Gastroesophageal sphincter (tissue), 4 donors: ENCODE measurements at places on chromosomes 6 and 20. TPM values are rescaled to one million over a fixed set of nuclear protein-coding genes. Genes with fewer than 3 reads are reported as not detected.

MDFI gene
- total RNA-seq: not detected

NKAIN2 gene
- not detected for total RNA-seq

SRC gene
- 54.7 TPM for total RNA-seq

FILIP1 gene
- 36.0 TPM for total RNA-seq

FAM209B gene
- not detected for total RNA-seq

MYLIP gene
- total RNA-seq: 131 TPM

DNA sequence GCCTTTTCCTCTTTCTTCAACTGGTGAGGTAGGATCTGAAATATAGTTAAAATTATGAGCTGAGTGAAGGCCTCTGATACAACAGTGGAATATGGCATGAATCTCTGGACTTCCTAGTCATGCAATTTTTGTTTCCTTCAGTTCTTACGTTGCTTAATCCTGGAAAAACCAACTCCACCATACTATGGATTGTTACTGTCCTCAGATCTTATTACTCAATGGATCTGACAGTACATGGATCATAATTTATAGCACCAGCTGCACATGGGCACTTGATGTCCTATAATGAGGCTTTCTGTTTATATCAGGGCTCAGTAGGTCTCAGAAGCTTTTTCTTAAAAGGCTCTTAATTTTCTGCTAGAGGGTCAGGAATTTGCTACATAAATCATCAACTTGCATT is 1341.0 kb upstream of the EYS start:
- no peak overlapping the region for H3K4me3 ChIP-seq
- H3K27me3 ChIP-seq: no peaks in the 10 kb centered on the region
- no peak overlapping the region for H3K27ac ChIP-seq
- H3K36me3 ChIP-seq: no peaks in the 10 kb centered on the region
- no peaks in the 10 kb centered on the region for H3K4me1 ChIP-seq

GRCh38 chr20:46648903-46649649 is 2.2 kb downstream of the SLC13A3 start:
- no peak overlapping the region for H3K4me3 ChIP-seq
- peaks cover 8% of the 10 kb centered on the region for H3K4me1 ChIP-seq
- H3K27ac ChIP-seq: no peak overlapping the region
- no peak for ATAC-seq
- peaks cover 40% of the 10 kb centered on the region for H3K27me3 ChIP-seq
- H3K36me3 ChIP-seq: no peaks in the 10 kb centered on the region

GRCh38 chr6:147040121-147040910 is 163.9 kb upstream of the STXBP5 start:
- H3K27me3 ChIP-seq: no peaks in the 10 kb centered on the region
- H3K4me3 ChIP-seq: no peak overlapping the region
- ATAC-seq: no peak
- no peak overlapping the region for H3K27ac ChIP-seq
- no peaks in the 10 kb centered on the region for H3K4me1 ChIP-seq
- H3K36me3 ChIP-seq: no peaks in the 10 kb centered on the region

DNA sequence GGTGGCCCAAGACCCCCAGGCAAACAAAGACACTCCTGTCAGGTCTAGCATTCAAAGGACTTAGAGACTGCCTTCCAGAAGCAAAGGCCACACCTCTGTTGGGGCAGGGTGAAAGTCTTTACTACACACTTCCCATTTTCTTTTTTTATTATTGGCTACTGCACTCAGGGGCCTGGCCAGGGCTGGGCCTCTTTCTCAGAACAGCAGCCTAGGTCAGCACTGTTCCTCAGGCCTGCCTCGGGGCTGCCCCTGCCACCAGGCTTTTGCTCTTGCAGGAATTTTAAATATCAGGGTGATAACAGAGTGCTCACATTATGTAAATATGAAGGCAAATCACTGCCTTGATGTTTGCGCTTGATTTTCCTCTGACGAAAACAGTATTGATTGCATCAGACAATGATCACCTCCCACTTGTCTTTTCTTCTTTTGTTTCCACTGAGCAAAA is 18.5 kb downstream of the GSTA4 start:
- no peaks in the 10 kb centered on the region for H3K27me3 ChIP-seq
- no peaks in the 10 kb centered on the region for H3K4me1 ChIP-seq

DNA sequence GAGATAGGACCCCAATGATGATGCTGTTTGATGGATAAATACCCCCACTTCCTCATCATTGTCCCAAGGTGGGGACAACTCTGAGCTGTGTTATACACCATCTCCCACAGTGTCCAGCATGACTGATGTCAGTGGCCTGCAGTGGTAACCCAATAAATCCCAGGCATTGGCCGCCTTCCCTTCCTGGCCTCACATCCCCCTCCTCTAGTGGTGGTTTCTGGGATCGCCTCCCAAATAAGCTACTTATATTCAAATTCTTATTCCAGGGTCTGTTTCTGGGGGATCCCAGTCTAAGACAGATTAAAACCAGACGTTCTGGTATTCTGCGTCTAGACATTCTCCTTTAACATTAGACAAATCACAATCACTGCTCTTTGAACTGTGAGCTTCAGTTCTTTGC is 90.6 kb downstream of the SCP2D1 start:
- H3K4me1 ChIP-seq: no peaks in the 10 kb centered on the region
- H3K4me3 ChIP-seq: no peak overlapping the region
- no peaks in the 10 kb centered on the region for H3K27me3 ChIP-seq
- H3K27ac ChIP-seq: no peak overlapping the region
- ATAC-seq: no peak

DNA sequence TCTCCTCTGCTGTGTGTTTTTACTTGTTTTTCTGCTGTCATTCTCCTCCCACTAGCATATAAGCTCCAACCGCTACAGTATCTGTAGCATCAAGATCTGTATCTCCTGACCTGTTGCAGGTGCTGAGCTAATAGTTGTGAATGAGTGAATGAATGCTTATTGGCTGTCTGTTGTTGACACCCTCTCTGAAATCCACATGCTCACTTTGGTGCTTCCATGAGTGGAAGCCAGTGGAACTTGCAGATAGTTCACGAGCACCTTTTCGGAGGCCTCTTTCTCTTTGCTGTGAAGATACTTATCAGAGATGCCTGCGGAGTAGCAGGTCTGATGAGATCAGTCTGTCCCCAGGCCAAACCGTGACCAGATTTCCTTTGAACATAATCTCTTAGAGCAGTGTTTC is 117.3 kb downstream of the EYA2 start:
- H3K4me3 ChIP-seq: no peak overlapping the region
- H3K4me1 ChIP-seq: no peaks in the 10 kb centered on the region
- no peak for ATAC-seq
- no peaks in the 10 kb centered on the region for H3K36me3 ChIP-seq

DNA sequence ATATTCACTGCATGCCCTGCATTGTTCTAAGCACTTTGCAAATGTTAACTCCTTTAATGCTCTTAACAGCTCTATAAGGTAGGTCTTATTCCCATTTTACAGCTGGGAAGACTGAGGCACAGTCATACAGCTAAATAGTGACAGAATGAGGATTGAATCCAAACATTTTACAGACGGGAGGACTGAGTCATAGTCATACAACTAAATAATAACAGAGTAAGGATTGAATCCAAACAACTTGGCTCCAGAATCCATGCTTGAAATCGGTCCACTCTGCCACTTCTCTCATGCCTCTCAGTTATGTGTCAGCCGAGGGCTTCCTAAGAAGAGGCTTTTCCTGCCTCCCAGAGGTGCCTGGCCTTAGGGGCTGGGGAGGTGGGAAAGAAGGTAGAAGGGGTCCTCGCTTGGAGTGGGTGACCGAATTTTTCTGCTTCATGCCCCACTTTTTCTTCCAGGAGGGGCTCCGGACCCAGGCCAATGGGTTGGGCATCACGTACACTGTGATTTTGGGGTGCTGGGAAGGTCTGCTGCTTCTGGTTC is 137.4 kb upstream of the RNF24 start:
- H3K4me1 ChIP-seq: no peaks in the 10 kb centered on the region
- ATAC-seq: no peak

DNA sequence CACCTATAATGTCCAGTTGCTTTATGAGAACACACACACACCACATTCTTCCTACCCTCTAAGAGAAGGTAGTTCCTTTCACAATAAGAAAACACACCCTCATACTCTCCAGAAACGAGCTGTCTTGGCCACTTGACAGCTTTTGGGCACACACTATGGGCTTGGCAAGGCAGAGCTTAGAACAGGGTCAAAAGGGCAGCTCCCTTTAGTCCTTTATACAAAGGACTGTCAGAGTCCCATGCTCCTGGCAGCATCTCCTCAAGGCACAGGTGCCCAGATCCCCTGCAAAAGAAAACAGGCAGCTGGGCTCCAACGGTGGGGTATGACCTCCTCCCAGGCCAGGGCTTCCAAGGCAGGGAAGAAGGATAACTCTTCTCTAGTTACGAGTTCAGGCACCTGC is 4.9 kb upstream of the LYRM2 start:
- H3K4me3 ChIP-seq: no peak overlapping the region
- no peak overlapping the region for H3K27ac ChIP-seq
- no peaks in the 10 kb centered on the region for H3K27me3 ChIP-seq
- H3K36me3 ChIP-seq: no peaks in the 10 kb centered on the region
- ATAC-seq: no peak
- peaks cover 18% of the 10 kb centered on the region for H3K4me1 ChIP-seq

DNA sequence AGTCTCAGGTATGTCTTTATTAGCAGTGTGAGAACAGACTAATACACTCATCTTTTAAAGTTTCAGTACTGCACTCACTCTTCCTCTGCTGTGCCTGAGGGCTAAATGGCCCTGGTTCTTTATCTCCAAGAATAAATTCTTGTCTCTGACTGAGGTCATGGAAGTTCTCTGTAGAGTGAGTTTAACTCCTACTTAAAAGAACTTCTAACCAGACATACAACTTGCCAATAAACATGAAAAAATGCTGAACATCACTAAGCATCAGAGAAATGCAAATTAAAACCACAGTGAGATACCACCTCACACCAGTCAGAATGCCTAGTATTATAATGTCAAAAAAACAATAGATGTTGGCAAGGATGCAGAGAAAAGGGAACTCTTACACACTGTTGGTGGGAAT is 73.6 kb downstream of the ADAT2 start:
- no peaks in the 10 kb centered on the region for H3K27me3 ChIP-seq
- ATAC-seq: no peak
- no peak overlapping the region for H3K27ac ChIP-seq
- no peak overlapping the region for H3K4me3 ChIP-seq

DNA sequence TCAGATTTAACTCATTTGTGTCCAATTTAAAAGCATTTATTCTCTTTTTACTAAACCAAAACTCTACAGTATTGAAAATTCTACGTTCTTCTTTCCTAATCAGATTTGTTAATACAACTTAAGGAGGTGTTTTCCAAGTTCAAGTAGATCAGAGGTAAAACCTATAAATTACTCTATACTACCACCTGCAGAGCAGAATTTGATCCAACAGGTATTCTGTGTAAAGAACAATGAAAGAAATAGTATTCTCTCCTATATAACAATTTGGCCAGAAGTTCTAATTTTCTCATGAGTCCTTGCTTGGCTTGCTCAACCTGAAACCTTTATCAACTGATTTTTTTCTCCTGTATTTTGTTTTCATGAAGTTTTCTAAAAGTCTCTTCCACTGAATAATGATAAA is 28.5 kb upstream of the DST start:
- H3K27me3 ChIP-seq: no peaks in the 10 kb centered on the region
- H3K4me3 ChIP-seq: no peak overlapping the region
- no peak for ATAC-seq
- peak overlapping the region; percentile 73 for H3K27ac ChIP-seq
- H3K4me1 ChIP-seq: peaks cover 3% of the 10 kb centered on the region

- no peaks in the 10 kb centered on the region for H3K36me3 ChIP-seq
- no peak overlapping the region for H3K4me3 ChIP-seq
- ATAC-seq: no peak
- no peaks in the 10 kb centered on the region for H3K4me1 ChIP-seq
- H3K27ac ChIP-seq: no peak overlapping the region
Observed at GRCh38 chr6:43386492-43386891, 17.0 kb upstream of the ZNF318 start.

- no peak overlapping the region for H3K4me3 ChIP-seq
- no peaks in the 10 kb centered on the region for H3K4me1 ChIP-seq
- H3K27ac ChIP-seq: no peak overlapping the region
- no peaks in the 10 kb centered on the region for H3K27me3 ChIP-seq
- no peak for ATAC-seq
Observed at GRCh38 chr6:81331526-81331925, 421.0 kb downstream of the TENT5A start.

- H3K4me1 ChIP-seq: peaks cover 5% of the 10 kb centered on the region
- ATAC-seq: no peak
Observed at GRCh38 chr6:10320291-10320690, 94.6 kb downstream of the TFAP2A start.

DNA sequence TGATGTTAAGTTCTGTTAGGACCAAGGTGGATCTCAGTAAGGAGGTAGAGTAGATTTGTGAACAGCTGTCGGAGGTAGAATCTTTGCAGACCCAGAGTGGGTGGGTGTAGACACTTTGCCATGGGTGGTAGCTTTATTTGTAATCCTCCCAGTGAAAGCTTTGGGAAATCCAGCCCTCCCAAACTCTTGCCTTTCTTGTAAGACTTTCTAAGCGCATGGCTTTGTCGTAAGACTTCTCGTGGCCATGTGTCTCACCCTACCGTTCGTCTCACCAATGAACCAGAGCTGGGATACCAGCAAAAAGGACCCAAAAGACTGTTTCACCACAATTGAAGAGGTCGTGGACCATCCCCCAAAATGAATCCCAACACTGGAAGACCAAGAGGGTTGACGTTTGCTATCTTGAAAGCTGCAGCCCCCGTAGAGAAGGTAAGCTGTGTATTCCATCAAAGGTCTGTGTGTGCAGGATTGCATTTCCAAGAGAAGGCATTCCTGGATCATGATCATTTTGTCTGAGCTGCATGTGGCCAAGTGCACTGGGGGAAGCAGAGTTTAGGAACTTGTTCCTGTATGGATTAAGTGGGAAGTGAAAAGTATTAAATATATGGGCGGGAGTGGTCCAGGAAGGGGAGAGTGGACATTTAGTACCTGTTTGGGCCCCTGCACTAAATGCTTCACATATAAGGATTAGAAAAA is 5.8 kb upstream of the TMEM14A start:
- H3K27me3 ChIP-seq: no peaks in the 10 kb centered on the region
- no peak for ATAC-seq
- peaks cover 27% of the 10 kb centered on the region for H3K4me1 ChIP-seq
- H3K4me3 ChIP-seq: peak overlapping the region; percentile 85
- no peak overlapping the region for H3K27ac ChIP-seq

- no peak overlapping the region for H3K27ac ChIP-seq
- no peaks in the 10 kb centered on the region for H3K4me1 ChIP-seq
- H3K36me3 ChIP-seq: no peaks in the 10 kb centered on the region
- no peak for ATAC-seq
Observed at GRCh38 chr6:98516866-98517265, 317.5 kb upstream of the POU3F2 start.

GRCh38 chr6:35341557-35341956 is 801 bp upstream of the PPARD start:
- no peaks in the 10 kb centered on the region for H3K36me3 ChIP-seq
- H3K27me3 ChIP-seq: no peaks in the 10 kb centered on the region
- H3K4me1 ChIP-seq: peaks cover 8% of the 10 kb centered on the region
- no peak overlapping the region for H3K27ac ChIP-seq

- no peaks in the 10 kb centered on the region for H3K27me3 ChIP-seq
- no peaks in the 10 kb centered on the region for H3K36me3 ChIP-seq
- H3K4me3 ChIP-seq: no peak overlapping the region
Observed at GRCh38 chr20:47682028-47682783, 103.1 kb downstream of the SULF2 start.

- no peak overlapping the region for H3K27ac ChIP-seq
- ATAC-seq: no peak
- H3K36me3 ChIP-seq: no peaks in the 10 kb centered on the region
- no peaks in the 10 kb centered on the region for H3K4me1 ChIP-seq
- peaks cover 28% of the 10 kb centered on the region for H3K27me3 ChIP-seq
Observed at GRCh38 chr6:166277892-166278578, 30.2 kb downstream of the PRR18 start.

GRCh38 chr6:146650799-146651481 is 52.2 kb downstream of the ADGB start:
- no peaks in the 10 kb centered on the region for H3K36me3 ChIP-seq
- H3K4me3 ChIP-seq: no peak overlapping the region
- no peaks in the 10 kb centered on the region for H3K4me1 ChIP-seq
- no peak for ATAC-seq
- no peaks in the 10 kb centered on the region for H3K27me3 ChIP-seq
